ENCODE measurements at places on chromosomes 1 and 21.

DNA sequence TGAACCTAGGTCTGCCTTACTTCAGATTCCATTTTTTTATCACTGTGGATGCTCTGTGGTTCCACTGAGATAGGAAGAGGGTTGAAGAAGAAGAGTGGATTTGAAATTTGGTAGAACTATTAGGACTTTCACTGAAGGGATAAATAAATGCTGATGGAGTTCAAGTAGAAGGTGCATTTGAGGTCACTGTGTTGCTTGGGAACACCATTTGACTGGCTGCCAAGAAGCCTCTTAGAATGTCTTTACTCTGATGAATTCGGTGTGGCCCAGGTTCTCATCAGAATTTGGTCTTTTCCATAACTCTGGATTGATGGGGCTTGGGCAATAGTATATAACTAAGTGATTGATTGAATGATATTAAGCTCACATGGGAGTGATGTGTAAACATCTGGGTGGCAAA is 11.9 kb downstream of the XPR1 start:
- peak; percentile 11 for DNase-seq

DNA sequence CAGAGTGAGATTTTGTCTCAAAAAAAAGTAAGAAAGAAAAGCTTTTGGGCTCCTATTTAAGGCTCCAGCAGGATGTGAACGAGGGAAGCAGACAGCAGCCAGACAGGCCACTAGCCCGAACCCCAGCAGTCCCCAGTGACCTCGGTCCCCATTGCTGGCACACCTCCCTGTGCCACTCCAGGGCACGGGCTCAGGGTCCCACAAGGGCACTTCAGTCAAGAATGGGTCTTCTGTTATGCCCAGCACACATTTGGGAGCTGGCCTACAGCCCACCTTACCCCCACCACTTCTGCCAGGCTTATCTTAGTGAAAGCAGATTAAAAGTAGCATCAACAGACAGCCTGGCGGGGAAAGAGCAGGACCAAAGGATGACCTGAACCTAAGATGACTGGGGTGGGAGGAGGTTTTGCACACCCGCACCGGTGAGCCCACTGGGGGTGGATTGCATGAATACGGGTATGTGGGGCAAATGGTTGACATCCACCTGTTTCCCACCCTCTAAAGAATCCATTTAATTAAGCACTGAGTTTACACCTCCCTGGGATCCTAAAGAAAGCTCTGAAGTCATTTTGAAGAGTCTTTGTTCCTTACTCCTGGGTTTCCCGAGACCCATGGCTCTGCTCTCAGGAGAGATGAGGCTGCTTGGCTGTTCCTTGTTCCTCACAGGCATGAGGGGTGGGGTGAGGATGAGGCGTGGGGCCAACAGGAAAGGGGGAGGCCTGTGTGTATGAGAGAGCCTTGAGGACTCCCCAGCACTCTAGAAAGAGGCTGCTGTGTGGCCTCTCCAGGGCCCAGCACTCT is 4.7 kb downstream of the CHI3L1 start:
- DNase-seq, result no peak

- no peak for DNase-seq
Measured at GRCh38 chr1:45608175-45609156, 15.4 kb downstream of the CCDC17 start.

DNA sequence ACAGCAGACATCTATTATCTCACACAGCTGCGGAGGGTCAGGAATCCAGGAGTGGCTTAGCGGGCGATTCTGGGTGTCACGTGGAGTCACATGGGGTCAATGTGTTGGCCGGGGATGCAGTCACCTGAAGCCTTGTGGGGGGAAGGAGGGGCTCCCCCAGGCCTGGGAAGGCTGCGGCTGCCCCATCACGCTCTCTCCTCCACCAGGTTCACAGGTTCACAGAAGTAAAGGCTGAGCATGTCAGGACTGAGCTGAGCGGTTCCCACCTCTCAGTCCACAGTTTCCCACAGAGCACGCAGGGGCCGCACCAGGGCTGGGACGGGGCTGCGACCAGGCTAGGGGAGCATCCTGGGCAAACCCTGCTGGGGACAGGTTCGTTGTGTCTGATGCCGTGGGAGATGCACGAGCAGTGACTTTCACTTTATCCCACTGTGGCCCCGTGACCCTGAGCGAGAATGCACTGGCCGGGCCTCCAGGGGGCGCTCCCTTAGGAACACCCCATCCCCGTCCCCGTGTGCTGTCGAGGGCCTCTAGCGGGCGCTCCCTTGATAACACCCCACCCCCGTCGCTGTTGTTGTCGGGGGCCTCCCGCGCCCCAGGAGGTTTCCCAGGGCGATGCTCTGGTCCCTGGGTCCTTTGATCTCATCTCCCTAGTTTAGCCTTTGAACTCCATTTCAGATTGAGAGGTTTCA is 73.2 kb upstream of the TRAPPC10 start:
- DNase-seq, result peak; percentile 20

- DNase-seq, result no peak
Measured at GRCh38 chr1:154264454-154264853, 8.0 kb upstream of the HAX1 start.

- DNase-seq, result no peak
Measured at GRCh38 chr1:6185635-6186382, 5.7 kb upstream of the CHD5 start.

GRCh38 chr1:4734791-4735190 is 80.4 kb downstream of the AJAP1 start:
- DNase-seq, result no peak

DNA sequence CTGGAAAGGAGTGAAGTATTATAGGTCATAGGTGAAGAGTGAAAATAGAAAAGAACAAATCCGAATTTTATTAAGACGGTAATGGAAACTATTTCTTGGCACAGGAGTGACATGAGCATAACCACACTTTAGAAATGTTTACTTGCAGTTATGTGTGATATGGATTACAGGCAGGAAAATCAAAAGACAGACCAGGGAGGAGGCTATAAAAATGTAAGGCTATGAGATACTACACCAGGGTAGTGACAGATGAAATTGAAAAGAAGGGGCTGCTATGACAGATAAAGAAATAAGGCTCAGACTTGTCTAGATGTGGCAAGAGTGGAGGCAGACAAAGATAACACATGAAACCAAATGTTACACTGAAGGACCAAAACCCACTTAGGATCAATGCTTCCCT is 31.7 kb downstream of the GPATCH2 start:
- DNase-seq, result no peak

Measured in NCI-H2029 (cell line).